ENCODE measurements at places on chromosomes 7 and 10.

- DNase-seq: no peak
These were observed 34.7 kb downstream of the DDIT4 start for GRCh38 chr10:72308320-72308987.

GRCh38 chr7:44962483-44963251, 16.1 kb downstream of the MYO1G start:
- no peak for DNase-seq

DNA sequence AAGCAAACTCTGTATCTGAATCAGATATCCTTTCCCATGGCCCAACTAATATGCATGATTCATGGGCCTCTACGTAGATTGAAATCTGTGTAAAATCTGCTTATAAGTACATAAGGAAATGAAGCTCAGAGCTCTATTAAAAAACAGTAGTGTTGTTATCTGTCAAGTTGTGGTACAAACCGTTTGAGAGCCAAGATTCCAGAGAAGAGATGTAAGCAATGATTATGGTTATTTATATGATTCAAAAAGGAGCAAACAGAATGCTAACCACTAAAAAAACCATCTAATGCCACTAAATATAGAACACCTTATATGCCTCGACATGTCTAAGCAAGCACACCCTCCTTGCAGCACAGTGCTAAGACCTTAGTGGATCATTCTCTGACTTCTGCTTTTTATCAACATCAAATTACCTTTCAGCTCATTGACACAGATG, 26.6 kb downstream of the RPP38 start:
- peak; percentile 10 for DNase-seq

DNA sequence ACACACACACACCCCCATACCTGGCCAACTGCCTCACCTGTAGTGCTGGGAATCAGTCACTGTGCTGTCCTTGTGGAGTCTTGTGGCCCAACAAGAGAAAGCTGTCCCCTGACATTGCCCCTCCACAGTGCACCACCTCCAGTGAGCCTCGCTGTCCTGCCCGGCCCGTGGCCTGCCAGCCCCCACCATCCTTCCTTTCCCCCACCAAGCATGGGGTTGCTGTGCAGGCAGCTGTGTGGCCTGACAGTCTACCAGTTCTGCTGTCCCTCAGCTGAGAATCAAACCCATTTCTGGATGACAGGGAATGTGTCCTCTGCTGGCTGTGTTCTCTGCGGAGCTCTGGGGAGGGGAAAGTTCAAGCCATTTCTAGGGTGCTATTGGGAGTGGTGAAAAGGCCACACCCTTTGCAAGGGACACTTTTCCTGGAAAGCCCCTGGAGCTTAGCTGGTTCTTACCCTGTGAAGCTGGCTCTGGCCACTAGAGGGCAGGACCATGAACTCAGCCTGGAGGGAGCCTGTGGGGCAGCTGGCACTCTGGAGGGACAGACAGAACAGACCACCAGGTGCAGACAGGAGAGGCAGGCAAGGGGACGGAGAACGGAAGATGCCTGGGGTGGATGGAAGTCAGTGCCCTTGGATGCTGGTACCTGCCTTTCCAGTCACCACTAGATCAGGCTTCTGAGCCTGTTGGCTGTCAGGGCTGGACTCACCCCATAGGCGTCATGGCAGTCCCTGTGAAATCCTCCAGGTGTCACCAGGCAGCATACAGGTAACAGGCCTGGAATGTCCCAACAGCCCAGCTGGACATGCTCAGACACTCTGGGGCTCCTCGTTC, 10.5 kb upstream of the MTPAP start:
- DNase-seq: peak; percentile 66

DNA sequence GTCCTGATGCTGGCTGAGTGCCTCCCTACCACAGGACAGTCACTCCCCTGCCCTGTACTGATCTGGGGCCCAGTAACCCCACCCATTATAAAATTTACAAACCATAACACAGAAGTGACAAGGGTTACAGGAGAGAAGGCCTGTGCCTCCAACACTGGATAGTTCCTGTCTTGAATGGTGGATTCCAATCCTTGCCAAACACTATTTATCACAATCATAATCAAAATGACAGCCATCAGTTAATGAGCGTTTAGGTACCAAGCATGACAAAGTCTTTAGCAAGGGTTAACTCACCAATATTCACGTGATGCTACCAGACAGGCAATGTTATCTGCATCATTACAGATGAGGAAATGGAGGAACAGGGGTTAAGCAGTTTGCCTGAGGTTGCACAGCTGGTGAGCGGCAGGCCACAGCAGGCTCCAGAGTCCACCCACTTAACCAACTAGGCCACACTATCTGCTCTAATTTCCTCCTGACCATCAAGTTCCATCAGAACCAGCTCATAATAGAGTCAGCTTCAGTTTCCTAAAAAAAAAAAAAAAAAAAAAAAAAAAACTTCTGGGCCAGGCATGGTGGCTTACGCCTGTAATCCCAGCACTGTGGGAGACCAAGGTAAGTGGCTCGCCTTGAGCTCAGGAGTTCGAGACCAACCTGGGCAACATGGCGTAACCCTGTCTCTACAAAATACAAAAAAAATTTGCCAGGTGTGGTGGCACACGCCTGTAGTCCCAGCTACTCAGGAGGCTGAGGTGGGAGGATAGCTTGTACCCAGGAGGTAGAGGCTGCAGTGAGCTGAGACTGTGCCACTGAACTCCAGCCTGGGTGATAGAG, 14.2 kb downstream of the PDLIM1 start:
- DNase-seq: no peak

GRCh38 chr7:156554488-156554887, 86.1 kb upstream of the RNF32 start:
- DNase-seq: no peak

DNA sequence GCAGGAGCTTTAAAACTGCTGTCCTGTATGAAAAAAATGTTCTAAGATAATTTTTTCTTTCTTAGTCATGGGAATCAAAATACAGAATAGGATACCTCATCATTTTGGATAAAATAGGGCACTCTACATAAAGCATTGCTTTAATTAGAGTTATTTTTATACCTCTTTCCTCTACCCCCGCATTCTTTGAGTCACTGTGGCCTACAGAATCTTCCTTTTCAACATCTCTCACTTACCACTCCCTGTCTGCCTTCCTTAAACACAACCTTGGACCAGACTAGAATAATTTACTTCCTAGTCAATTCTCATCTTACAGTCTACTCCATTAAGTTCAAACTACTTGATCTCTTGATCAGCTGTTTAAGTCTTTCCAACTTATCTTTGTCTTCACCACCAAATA, 462.3 kb downstream of the PHTF2 start:
- DNase-seq: no peak

DNA sequence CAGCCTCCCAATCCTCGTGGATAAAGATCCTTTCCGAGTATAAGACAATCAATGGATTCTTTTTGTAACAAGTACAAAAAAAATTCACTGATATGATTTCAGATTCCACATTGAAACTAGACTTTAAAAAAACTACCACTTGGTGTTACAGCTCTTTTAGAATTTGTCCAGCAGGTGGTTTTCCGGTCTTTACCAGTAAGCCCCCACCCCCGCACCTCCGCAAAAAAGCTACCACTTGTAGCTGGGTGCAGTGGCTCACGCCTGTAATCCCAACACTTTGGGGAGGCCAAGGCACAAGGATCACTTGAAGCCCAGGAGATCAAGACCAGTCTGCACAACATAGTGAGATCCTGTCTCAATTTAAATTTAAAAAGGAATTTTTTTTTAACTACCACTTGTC, 19.8 kb downstream of the IGF2BP3 start:
- no peak for DNase-seq

- DNase-seq: no peak
These were observed 96.8 kb downstream of the DNAJB6 start for GRCh38 chr7:157433628-157434027.

DNA sequence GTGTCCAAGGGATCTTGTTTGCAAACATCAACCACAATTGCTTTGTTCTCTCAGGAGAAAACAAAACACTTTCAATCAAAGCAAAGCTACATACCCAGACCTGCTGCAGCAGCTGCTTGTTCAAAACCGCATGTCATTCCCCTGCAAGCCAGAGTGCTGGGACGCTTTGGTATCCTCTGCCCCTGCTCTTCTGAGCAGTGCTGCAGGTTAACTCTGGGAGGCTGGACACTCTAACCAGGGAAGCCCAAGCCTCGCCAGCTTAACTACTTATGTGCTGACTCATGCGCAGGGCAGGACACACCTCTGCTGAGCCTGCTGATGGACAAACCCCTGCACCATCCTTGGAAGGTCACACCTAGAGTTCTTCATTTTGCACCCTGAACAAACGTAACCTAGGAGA, 28.2 kb upstream of the ASAH2 start:
- DNase-seq: no peak

DNA sequence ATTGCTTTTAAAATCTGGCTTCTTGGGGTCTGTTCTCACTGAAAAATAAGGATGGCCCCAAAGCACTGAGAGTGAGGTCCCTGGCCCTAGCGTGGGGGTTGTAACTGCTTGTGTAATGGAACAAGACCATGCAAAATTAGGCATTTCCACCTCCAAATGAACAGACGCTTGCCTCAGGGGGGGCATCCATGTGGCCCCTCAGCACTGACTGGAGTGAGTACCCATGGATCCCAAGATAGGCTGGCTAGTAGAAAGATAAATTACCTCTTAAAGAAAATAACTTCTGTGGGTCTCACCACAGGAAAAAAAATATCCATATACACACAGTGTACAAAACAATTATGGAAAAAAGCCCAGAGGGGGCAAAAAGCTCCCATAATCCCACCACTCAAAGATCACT, 15.2 kb upstream of the CPA1 start:
- peak; percentile 19 for DNase-seq

DNA sequence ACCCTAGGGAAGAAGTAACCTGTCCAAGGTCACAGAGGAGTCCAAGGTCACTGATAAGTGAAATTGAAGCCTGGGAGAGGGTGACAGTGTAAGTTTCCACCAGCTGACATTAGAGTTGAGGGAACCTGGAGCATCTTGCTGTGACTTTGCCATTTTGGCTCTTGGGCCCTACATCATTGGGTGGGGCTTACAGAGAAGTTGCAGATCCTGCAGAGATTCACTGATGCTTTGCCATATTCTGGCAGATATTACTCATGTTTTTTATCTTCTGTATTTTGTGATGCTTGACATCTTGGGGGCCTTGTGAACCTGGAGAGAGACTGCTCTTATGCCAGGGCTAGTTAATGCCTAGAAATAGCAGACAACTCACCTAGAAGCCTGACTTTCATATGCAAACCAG, 36.5 kb downstream of the SMKR1 start:
- DNase-seq: no peak

DNA sequence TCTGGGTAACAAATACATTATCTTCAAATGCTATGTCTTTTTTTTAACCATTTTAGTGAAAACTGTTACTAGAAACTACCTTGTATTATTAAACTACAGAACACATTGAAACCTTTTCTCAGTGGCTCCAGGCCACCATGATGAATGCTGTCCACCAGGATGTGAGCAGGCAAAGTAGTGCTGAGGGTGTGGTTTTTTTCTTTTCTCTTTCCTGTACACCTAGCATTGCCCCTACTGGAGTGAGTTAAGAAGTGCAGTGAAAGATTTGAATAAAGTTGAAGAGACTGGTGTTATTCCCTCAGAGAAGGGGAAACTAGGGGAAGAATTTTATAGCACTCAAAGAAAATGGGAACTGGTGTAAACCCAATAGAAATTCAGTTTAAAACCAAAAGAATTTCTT, 120.0 kb upstream of the SAMD8 start:
- peak; percentile 21 for DNase-seq

DNA sequence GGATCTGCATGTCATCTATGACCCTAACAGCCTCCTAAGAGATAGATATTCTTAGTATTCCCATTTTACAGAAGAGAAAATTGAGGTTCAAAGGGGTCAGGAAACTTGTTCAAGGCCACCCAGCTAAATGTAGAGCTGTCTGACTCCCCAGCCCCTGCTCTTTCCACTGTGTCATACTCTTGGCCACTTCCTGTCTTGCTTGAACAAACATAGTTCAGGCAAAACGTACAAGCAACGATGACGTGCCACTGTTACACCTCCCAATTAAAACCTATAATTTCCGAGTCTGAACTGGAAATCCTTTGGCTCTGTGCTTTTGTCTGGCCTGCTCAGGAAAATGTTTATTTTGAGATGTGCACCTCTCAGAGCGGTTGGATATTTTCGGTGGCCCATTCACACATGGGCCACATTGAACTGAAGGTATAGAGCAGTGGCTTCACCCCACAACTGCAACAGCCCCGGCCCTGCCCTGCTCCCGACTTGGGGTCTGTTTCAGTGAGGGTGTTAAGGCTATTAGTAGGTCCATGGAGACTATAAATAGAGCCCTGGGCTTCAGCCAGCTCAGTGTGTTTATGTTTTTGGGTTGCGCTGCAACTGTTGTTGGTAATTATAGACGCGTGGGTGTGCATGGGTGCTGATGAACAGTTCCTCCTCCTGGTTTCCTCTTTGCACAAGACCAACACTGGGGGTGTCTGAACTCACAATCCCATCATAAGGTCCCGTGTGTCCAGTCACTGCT, 172.3 kb upstream of the ADO start:
- no peak for DNase-seq

- DNase-seq: no peak
These were observed 3.8 kb downstream of the NEURL1 start for GRCh38 chr10:103497161-103497915.

DNA sequence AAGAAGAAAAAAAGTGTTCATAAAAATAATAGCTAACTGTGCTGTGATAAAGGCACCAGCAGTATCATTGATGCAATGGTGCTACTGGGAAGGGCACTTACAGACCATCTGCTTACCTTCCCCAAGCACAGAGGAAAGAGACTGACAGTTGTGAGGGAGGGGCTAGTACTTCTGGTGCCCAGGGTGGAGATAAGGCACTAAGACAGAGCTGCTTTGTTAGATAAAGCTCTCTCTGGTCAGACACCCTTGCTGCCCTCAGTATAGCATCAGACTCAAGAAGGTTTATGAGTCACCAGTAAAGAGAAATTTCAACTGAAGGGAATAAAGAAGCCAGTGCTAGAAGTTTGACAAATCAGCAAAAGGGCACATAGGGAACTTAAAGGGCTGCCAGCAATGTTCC, 325.6 kb downstream of the HPSE2 start:
- peak; percentile 75 for DNase-seq

- DNase-seq: no peak
These were observed 15.8 kb upstream of the ACTA2 start for GRCh38 chr10:88968391-88968790.
